ENCODE measurements at places on chromosomes 13 and 19.

DNA sequence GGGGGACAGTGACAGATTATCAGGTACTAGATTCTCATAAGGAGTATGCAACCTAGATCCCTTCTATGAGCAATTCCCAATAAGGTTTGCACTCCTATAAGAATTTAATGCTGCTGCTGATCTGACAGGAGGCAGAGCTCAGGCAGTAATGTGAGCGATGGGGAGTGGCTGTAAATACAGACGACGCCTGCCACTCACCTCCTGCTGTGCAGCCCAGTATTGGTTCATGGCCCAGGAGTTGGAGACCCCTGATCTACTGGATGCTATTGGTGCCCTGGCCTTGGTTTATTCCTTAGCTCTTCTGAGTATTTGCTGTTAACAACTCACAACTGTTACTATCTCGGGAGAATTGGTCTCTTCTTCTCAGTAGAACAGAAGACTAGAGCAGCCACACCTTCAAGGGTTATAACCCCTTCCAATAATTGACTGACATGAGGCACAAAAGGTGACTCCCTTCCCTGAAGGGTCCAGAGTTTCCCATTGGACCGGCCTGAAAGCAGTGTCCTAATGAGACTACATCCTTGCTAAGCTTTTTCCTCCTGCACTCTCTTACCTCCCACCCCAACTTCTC lies 35.0 kb upstream of the RBM26 start:
- no peak for DNase-seq

DNA sequence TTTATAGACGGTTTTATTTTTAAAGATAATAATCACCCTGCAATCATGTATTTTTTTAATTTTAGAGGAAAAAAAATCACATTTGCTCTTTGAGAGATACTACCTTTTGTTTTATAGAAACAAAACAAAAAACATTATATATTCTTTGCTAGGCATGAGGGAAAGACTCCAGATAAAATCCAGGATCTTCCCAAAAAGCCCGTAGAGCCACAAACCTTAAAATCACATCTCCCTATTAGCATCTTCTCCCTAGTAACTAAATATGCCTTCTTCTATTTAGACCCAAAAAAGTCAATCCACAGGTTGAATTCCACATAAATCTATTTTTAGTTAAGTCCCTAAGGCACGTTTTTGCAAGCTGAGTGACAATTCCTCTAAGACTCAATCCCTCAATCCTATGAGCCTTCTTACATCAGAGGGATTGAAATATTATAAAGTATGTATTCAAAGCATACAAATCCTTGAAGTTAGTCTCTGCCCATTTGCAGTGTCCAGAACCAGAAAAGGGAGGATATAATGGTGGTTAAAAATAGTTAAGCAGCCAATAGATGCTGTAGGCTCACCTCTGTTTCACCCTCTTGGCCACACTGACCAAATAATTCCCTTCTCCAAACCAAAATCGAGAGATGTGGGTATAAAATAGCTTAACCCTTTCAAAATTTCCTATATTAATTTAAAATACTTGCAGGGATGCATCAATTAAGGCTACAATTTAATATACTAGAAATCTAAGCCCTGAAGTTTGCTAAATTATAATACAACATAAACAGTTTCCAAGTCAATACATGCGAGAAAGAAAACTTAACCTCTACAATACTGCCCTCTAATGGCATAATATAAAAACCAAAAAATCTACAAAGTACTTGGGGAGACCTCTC lies 64.0 kb downstream of the SERP2 start:
- DNase-seq, result no peak

DNA sequence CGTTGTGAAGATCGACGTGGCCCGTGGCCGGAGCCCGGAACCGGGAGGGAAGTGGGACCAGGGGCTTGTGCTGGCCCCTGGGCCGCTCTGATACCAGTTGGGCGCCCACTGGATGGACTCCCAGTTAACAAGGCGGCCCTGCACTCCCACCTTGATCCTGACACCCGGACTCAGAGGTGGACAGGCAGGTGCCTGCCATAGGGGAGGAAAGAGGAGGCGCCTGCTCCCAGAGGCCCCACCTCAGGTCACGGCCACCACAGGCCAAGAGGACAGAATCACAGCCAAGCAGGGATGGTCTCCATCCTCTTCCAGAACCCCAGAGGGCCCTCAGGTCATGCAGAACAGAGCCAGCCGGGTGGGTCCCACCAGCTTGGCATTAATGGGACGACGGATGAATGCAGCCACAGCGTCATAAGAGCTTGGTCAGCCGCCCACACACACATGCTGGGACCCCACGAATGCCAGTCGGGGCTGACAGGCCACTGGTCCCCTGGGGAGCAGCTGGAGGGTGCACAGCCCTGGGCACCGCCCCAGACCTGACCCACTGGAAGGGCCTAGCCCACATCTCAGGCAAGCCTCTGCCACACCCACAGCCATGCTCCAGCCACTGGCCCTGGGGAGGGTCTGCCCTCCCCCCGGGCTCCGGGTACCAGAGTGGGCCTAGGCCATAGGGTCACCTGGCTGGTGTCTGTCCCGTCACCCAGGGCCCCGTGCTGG lies 9.6 kb upstream of the KLF16 start:
- DNase-seq, result no peak

GRCh38 chr19:34989298-34989697 lies 10.8 kb upstream of the GRAMD1A start:
- DNase-seq, result no peak

DNA sequence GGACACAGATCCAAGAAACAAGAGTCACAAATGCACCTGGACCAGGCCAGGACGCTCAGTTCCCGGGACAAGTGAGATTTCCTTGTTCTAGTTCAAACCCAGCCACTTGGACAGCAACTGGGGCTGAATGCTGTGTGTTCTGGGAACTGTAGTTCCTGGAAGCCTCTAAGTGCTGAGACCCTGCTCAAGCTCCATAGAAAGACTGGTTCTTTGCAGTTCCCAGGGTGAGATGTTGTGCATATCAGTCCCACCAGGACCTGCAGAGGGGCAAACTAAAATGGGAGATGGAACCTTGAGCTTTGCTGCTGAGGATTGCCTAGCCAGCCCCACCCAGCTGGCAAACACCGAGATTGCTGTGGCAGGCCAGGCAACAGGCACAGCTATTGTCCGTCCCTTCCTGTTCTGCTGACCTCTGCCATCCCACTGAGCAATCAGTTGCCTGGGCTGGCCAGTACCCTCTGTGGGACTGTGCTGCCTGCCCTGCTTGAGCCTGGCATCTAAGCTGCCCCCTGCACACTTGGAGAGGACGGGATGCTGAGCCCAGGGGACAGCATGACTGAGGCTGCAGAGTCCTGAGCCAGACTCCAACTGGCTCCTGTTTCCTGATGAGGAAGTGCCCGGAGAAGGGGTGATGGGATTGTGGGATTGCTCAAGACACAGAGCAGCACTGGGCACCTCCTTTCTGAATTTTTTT lies 1.4 kb upstream of the GIPC1 start:
- DNase-seq, result no peak

- no peak for DNase-seq
Measured at GRCh38 chr13:107427536-107427935, 787.8 kb downstream of the LIG4 start.

GRCh38 chr13:73730014-73730413 lies 404.2 kb downstream of the KLF12 start:
- no peak for DNase-seq

DNA sequence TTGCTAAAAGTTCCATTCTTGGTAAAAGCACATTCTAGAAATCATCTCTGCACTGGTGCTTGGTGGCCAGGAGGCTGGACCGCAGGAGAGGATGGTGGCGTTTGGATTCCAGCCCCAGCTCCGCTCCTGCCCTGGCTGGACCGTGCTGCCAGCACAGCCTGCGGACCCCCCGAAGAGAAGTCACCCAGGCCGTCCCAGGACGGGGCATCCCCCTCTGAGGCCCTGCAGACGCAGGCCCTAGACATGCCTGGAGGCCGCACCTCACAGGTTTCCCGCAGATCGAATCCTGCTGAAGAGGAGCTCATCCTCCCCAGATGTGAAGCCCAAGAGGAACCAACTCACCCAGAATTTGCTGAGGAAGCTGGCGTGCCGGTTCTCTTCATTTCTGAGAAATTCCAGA lies 159.0 kb downstream of the TEX29 start:
- DNase-seq, result no peak

- no peak for DNase-seq
Measured at GRCh38 chr19:56838024-56838908, 2.3 kb downstream of the PEG3 start.

GRCh38 chr13:33543089-33543459 lies 257.5 kb upstream of the STARD13 start:
- DNase-seq, result no peak

DNA sequence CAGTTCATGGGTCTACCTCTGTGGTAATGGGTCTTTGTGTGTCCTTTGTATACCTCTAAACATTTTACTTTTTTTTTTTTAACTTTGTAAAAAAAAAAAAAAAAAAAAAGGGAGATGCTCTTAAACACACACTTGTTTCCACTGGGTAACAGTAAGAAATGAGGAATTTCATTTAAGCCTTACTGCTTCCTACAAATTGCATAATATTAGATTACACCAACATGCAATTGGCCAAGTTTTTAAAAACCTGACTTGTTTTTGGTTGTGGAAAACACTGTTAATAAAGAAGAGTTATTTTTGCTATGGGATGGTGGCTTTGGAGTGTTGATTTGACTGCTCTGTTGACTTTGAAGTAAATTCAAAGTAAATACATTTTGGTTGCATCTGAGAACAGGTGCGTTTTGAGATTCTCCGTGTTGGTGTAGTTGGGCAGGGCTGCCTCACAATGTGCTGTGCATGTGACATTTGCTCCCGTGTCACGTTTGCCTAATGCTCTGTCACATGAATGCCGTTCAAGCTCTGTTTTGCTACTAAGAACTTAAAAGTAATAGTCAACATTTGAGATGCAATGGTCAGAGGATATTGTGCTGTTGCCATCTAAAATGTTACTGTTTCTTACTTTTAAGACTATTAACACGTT lies 202.4 kb downstream of the LMO7 start:
- DNase-seq, result no peak

GRCh38 chr19:11152318-11153062 lies 3.1 kb downstream of the SPC24 start:
- DNase-seq, result no peak

GRCh38 chr13:26977541-26977940 lies 194.1 kb downstream of the USP12 start:
- DNase-seq, result no peak

- DNase-seq, result no peak
Measured at GRCh38 chr19:55437410-55437809, 5.7 kb downstream of the SHISA7 start.

DNA sequence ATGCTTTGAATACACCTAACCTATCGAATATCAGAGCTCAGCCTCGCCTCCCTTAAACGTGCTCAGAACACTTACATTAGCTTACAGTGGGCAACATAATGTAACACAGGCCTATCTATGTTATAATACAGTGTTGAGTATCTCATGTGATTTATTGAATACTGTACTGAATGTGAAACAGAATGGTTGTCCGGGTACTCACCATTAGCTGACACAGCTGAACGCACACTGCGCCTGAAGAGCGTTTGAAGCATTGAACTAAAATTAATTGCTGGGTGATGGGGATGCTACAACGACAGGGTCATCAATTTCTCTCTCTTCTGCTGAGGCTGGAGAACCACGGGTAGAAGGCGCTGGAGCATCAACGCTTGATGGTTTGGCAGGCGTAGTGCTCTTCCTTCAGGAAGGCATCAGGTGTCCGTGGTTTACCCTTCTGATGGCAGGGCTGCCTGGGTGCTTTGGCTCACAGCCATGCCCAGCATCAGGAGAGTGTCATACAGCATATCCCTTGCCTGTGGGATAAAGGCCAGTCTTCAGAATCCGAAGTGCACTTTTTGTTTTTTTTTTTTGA lies 46.9 kb upstream of the UBE2L5 start:
- no peak for DNase-seq

- DNase-seq, result peak; percentile 76
Measured at GRCh38 chr19:1028062-1028926, 1.9 kb downstream of the CNN2 start.

GRCh38 chr13:49649963-49650312 lies 21.6 kb downstream of the ARL11 start:
- no peak for DNase-seq

- no peak for DNase-seq
Measured at GRCh38 chr13:114166381-114167131, 12.5 kb upstream of the CFAP97D2 start.

DNA sequence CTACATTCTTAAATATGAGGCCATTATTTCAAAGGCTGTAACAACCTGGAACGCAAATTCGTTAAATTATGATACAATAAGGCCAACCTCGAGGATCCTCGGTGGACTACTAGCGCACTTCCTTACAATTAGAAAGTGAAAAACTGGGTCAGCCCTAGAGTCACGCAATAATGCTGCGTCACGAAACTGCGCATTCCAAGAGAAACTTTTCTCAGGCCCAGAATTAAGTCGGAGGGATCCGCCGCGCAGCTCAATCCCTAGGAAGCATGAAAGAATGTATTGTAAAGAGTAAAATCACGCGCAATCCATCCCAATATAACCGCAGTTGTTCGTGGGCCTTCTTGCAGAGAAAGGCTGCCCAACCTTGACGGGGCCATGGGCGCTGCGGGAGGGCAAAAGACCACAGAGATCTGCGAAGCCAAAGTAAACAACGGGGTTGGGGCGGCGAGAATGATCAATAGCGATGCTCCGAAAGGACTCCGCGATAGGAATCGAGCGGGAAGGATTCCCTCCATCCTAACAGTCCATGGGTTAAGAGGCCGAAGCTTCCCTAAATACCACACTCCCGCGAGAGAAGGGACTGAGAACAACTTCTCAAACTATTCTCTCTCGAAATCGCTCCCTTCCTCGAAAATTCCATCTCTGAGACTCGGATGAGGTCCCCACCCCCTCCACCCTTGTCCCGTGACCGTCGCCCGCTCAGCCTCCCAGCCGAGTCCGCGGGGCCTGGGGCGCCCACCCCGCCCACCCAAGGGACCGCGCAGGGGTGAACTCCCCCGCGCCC lies 564 bp downstream of the SPART start:
- DNase-seq, result peak; percentile 15

DNA sequence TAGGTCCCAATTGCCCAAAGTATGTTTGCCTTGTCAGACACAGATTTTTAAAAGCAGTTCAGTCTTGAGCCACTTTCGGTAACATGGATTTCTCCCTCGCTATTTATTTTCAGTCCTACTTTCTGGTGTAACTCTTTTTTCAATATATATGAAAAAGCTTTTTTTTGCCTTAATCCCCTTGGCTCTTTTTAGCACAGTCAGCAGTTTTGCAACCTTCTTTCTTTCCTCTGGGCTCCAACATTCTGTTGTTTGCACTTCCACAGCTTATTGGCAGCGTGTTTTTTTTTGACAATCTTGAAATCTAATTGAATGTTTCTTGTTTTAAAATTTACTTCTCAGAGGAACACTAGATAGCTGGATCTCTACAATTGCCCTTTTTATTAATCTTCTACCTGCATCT lies 429.3 kb upstream of the NBEA start:
- no peak for DNase-seq
